ENCODE measurements at places on chromosomes 7 and 10.

GRCh38 chr7:43781726-43782607 lies 23.5 kb downstream of the BLVRA start:
- no peak for DNase-seq

DNA sequence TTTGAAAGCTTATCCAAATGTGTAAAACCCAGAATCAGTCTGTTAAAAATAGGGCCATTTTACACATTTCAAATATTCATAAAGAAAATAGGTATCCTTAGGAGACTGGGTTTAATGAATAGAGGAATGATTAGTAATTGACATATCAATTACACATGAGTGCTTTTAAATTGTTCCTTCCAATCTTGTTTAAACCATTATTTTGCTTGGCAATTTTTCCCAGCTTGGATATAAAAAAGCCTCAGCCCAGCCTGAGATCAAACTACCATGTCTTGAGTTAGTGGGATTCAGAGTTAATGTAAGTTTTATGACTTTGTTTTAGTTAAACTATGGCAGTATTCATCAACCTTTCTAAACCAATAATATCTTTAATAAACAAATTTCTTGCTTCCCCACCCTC lies 28.3 kb downstream of the PARP12 start:
- DNase-seq = no peak

GRCh38 chr7:22962775-22963350 lies 51.1 kb downstream of the HYCC1 start:
- DNase-seq = no peak

GRCh38 chr7:128955981-128956380 lies 18.3 kb downstream of the IRF5 start:
- no peak for DNase-seq

GRCh38 chr10:73995035-73995358 lies 2.9 kb upstream of the VCL start:
- DNase-seq = no peak

- DNase-seq = no peak
Observed at GRCh38 chr10:3902054-3902808, 117.2 kb upstream of the KLF6 start.

- DNase-seq = no peak
Observed at GRCh38 chr10:104445359-104445758, 91.7 kb downstream of the CFAP58 start.

GRCh38 chr10:131698232-131698631 lies 202.6 kb upstream of the PPP2R2D start:
- DNase-seq = no peak

DNA sequence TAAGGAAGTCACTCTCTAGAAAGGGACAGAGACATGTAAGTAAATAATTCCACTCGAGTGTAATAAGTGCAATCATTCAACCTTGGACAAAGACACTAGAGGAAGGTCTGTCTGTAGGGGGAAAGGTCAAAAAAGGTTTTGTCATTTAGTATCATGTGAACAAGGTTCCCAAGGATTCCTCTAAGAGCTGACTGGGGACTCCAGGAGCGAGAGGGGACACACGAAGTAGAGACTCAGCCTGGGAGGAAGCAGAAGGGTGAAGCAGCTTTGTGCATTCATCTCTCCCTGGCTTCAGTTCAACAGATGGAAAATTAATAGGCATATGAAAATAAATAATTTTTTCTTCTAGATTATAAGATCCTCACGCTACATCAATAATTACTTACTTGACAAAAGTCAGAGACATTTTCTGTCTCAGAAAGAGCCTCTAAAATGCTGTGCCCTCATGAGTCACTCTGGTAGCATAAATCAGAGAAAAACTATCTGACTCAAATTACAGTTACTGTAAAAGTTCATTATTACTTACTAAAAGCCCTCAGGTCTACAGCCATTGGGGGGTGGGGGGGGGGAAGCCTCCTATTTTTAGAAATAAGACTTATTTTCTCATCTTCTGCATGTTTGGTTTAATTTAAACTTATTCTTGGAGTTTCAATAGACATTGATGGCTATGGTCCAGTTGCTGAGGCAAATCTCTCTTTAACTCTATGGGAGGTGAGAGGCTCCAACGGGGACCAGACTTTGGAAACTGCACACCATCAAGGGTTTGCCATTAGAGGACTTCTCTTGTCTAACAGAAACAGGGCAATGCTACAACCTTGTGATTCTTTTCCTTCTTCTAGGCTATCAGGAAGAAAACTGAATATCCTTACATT lies 275.1 kb upstream of the KLF14 start:
- DNase-seq = no peak

GRCh38 chr10:43188702-43189101 lies 50.5 kb downstream of the CSGALNACT2 start:
- DNase-seq = no peak

DNA sequence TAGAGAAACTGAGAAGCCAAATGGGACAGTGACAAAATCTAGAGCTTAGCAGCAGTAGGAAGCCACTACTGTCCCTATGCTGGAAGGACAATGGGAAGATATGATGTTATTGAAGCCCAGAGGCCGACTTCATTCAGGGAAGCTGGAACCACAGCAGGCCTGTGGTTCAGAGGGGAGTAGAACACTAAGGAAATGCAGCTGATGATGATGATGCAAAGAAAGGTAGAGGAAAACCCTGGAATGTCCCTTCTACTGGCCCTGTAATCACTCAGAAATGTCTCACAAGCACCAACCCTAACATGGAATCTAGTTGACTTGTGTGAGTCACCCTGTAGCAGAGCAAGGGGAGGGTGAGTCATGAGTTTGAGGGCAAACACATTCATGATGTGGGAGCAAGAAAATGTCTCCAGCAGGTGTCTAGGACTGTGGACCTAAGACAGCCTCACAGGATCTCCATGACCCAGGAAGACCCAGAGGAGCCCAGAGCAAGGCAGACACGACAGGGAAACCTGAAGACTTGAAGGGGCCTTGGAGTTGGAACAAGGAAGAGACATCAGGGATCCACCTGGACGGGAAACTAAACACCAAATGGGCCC lies 37.0 kb upstream of the LRRC17 start:
- DNase-seq = no peak

DNA sequence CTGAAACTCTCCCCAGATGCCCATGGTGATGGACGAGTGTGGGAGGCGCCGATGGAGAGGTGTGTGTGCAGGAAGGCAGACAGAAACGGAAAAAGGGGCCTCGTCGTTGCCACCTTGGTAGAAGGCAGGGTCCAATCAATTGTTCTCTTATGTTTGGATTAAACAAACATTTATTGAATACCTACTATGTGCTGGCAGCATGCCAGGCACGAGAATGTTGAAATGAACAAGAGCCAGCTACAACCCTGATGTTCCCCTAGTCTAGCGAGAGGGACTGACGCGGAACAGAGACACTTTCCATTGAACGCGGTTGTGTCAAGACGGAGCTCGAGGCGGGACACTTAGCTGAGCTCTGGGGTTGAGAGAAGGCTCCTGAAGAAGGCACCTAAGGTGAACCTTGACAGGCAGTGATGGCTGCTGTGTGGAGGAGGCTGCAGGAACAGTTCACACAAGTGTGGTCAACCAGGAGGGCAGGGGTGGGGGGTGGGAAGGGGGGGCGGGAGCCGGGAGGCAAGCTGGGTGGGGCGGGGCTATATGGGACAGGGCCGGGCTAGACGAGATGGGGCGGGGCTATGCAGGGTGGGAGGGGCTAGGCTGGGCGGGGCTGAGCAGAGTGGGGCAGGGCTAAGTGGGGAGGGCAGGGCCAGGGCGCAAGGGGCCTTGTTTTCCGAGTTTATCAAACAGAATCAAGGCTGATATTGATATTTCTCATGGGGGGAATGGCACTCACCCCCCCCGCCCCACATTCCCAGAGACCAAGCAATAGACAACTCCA lies 181.0 kb downstream of the GATA3 start:
- DNase-seq = no peak

DNA sequence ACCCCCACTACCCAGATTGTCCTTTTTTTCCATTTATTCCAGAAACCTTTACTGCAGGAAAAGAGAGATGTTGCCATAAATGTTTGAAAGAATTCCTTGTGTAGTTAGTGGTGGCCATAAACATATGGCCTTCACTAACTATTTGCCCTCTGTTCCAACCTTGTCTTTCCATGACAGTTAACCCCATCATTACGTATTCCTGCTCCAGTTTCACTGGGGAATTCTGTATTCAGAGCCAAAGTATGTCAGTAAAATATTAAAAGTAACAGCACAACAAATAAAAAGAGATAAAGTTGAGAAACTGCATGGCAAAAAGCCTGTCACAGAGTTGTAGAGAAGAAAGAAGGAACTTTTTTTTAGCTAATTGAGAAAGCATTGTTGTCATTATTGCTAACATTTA lies 261.3 kb downstream of the BICC1 start:
- DNase-seq = no peak

- DNase-seq = no peak
Observed at GRCh38 chr7:27953361-27953760, 213.4 kb downstream of the TAX1BP1 start.

DNA sequence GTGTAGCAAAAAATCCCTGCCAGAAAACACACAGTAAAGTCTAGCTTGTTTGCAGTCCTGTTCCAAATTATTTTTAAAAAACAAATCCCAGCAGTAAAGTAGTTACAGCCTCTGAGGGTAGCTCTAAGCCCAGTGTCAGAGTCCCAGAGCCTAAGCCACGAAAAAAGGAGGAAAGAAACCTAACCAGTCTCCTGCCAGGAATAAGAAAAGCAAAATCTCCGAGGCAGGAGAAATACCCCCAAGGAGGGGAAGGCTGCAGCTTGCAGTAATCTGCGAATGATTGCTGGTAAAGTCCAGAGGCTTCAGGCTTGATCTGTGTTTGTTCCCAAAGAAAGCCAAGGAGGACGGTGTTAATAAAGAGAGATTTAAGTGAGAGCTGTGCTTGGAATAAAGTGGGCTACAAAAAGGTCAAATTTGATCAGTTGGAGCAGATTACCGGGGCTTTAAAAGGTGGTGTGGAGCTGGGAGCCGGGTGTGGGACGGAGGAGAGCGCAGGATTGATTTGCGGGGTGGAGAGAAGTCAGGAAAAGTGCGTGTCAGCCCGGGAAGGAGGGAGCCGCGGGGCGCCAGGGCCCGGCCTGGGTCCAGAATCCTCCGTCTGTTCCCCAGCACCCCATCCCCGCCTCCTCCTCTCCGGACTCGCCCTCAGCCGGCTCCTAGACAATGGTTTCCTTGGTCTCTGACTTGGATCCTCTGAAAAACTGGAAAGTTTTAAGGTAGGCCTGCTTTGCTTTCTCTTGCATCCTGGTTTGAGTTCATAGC lies 219.4 kb upstream of the CELF2 start:
- no peak for DNase-seq

- no peak for DNase-seq
Observed at GRCh38 chr7:725223-726005, 1.1 kb upstream of the DNAAF5 start.

GRCh38 chr10:53387562-53387961 lies 615.0 kb upstream of the MBL2 start:
- DNase-seq = peak; percentile 44

DNA sequence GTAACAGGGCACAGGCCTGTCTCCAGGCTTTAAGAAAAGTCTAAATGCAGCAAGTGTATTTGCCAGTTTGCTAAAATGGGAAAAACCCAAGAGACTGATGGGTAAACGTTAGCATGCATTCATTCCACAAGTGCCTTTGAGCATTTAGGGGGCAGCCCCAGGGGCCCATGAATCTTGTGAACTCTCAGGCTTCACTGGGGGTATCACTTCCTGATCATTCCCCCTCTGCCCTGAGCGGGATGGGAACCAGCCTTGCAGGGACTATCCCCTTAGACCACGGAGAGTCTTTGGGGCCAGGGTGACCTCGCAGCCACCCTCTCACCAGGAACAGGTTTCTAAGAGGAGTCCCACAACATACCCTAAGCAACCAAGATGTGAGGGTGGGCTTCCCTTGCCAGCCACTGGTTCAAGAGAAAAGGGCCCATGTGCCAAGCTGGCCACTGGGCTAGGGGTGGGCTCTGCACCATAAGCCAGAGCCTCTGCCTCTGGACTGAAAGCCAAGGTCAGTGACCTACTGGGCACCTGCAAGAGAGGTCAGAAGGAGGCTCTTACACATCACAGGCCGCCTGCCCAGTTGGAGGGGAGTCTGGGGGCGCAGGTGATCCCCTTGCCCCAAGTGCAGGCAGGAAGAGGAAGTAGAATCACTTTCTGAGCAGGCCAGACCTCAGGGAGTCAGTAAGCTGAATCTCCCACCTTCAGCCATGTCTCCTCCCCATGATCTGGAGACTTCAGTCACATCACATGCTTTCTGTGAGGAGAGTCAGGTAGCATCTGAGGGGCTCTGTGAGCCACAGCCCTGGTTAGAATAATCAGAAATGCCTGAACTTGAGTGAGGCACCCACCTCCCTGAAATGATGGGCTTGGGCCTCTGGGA lies 75.0 kb downstream of the C10orf105 start:
- no peak for DNase-seq

GRCh38 chr10:128102480-128103228 lies 23.6 kb downstream of the MKI67 start:
- DNase-seq = no peak

DNA sequence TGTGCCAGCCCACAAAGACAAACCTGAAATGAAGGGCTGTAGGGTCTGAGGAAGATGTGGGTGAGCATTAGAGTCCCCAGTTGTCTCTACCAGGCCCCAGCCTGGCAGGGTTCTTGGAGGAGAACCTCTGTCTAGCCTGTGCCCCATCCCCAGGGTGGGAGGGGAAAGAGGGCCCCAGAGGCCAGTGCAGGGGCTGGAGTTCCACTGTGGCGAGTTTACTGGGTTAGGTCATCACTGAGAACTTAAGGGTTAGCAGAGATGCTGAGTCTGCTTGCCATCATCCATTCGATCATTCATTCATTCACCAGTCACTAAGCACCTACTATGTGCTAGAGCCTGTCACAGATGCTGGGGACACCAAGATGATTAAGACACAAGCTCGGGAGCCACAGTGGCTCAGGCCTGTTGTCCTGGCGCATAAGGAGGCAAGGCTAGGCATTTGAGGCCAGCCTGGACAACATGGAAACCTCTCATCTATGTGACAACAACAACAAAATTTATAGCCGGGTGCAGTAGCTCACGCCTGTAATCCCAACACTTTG lies 2.6 kb downstream of the ANKRD2 start:
- DNase-seq = no peak

Data from NCI-H146 (cell line).